ENCODE measurements at places on chromosomes 11 and 22.

DNA sequence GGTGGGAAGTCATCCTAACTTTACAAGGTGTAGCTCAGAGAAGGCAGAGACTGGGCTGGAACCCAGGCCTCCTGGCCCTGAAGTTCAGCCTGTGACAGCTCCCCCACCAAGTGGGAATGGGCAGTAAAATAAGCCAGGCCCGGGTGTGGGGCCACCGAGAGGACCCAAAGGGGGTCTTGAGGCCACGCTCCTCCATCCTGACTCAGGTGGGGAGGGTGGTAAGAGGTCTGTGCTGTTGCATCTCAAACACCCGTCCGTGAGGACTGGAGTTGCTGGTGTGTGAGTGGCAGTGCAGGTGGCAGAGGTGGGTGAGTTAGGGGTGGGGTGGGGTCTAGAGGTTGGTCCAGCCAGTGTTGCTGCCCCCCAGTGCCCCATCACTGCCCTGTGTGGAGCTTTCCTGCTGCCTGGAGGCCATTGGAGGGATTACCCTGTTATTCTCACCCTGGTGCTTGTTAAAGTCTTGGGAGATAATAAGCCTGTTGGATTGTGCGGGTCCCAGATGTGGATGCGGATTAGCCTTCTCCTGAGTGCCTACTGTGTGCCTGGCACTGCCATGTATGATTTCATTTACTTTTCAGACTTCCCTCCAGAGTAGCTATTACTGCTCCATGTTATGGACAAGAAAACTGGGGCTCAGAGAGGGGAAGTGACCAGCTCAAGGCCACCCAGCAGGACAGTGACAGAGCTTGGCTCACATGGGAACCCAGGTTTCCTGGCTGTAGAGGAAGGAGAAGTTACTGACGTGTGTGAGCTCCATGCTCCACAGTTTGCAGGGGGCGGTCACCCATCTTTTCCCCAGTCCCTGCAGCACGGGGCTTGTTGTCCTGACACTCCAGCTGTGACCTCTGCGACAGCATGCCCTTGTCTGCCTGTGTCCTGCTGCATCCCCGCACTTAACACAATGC lies 12.9 kb downstream of the SERPINH1 start:
- no peak for DNase-seq

DNA sequence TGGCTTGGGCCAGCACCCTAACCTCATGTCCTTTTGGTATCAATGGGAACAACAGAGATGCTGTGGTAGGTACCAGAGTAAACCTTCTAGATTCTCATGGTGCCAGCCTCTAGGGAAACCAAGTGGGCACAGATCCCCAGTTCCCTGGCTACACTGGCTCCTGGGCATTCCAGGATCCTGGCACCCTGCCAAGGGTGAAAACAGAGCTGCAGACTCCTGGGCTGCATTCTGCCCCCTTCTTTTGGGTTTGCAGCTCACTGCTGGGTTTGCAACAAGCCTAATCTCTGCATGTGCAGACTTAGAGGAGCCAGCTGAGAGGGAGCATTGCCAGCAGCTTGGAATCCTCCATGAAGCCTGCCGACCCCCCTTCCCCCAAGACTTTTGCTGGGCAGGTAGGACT lies 30.6 kb downstream of the PRDM11 start:
- DNase-seq, result no peak

- DNase-seq, result no peak
Measured at GRCh38 chr11:72673284-72673942, 809 bp downstream of the PDE2A start.

DNA sequence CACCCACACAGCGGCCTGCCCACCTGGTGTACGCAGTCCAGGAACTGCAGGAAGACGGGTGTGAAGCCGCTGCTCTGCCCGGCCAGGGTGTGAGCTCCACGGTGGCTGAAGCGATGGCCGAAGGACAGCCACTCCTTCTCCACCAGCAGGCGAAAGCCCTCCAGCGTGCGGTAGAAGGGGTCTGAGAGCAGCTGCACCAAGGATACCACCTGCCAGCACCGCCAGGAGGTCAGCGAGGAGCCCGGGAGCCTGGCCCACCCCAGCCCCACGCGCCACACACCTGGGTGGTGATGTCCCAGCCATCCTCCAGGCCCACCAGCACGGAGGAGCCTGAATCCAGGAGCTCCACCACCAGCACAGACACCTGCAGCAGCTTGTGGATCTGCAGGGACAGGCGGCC lies 19.6 kb downstream of the SBF1 start:
- DNase-seq, result no peak

GRCh38 chr11:13883042-13883441 lies 79.5 kb upstream of the SPON1 start:
- DNase-seq, result no peak

GRCh38 chr11:47593492-47593933 lies 698 bp downstream of the C1QTNF4 start:
- no peak for DNase-seq

GRCh38 chr11:94702481-94702880 lies 65.7 kb upstream of the AMOTL1 start:
- DNase-seq, result no peak

DNA sequence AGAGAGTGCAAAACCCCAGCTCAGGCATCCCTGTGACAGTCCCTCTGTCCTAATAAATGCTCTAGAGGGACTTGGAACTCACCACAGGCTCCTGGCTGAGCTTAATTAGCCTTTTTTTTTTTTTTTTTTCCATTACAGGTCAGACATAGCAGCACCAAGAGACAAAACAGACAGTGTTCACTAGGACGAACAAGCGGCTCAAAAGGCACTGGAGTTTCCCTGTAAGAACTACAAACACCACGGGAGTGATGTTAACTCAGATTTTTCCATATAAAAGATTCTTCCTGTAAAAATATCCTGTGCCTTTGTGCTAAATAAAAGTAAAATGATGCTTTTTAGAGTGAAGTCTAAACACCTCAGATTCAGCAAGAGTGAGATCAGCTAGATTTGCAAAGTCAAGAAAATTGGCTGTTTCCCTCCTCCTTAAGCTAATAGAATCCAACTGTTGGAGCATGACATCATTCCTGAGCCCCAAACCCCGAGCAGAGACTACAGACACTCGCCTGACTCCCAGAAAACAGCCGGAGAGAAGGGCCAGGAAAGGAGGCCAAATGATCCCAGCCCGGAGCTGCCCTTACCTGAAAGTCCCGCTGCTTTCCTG lies 101.0 kb upstream of the AKIP1 start:
- no peak for DNase-seq
